Activated CD8-positive, alpha-beta memory T cell treated with anti-CD3 and anti-CD28 coated beads, Interleukin-2, amount 50 U/mL, for 4 hours (primary cell): ENCODE measurements at places on chromosomes 2 and 18.

- DNase-seq: no peak
Observed at GRCh38 chr18:39962546-39962945, 1992.5 kb upstream of the PIK3C3 start.

DNA sequence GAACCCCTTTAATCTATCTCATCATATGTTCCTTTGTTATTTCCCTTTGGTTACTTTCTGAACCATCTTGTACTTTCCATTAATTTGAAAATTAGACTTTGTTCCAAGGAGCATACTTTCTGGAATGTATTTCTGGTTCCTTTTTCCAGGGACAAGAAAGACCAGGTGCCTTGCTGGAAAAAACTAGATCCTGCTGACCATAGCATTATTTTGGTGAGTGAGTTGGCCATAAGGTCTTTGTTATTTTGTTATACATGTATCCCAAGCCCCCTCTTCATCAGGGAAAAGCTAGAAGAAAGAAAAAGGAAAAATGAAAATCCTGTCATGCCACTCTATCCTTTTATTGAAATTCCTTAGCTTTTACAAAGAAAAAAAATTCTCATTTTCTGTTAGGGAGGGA, 228.1 kb upstream of the TFPI start:
- DNase-seq: no peak

DNA sequence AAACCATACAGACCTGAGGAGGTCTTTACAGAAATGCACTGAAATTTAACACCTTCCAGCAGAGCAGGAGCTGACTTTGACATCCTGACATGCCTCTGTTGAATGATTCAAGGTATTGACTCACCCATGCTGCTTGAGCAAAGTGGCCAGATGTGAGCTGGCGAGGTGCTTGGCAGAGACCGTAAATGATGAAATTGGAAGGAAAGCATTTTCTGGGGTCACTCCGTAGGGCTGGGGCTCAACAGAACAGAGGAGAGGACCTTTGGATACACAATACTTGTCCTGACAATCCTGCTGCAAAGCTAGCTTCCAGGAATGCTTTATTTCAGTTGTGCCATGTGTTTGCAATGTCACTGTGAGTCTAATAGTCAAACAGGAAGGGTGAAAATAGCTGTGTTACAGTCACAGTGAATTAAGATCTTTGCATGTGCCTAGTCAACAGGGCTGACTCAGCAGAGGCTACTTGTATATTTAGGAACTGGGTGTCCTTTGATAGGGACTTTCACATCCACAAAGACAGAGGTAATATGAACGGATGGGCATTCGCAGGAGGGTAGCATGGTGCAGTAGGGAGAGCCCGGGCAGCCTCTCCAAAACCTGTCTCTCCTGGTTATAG, 31.6 kb upstream of the NCK2 start:
- no peak for DNase-seq

DNA sequence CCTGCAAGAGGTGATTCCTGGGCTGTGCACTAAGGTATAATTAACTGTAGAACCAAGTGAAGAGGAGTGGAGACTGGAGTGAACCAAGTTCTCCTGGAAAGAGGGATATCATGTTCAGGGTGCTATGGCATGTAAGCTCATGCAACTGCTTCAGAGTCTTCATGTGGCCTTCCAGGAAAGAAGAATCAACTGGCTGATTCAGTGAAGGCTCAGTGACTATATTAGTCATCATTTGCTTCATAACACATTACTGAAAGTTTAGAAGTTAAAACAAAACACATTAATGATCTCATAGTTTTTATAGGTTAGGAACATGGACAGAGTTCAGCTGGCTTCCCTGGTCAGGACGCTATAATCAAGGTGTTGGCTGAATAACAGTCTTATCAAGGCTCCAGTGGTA, 1200.8 kb upstream of the GYPC start:
- no peak for DNase-seq

- no peak for DNase-seq
Observed at GRCh38 chr2:224377751-224378700, 23.9 kb downstream of the FAM124B start.

- DNase-seq: no peak
Observed at GRCh38 chr2:160666154-160667060, 172.8 kb upstream of the RBMS1 start.
